ENCODE measurements at places on chromosomes 6 and 20.
A peak's percentile ranks its signal among the peaks of the same experiment; 100 is the strongest.

DNA sequence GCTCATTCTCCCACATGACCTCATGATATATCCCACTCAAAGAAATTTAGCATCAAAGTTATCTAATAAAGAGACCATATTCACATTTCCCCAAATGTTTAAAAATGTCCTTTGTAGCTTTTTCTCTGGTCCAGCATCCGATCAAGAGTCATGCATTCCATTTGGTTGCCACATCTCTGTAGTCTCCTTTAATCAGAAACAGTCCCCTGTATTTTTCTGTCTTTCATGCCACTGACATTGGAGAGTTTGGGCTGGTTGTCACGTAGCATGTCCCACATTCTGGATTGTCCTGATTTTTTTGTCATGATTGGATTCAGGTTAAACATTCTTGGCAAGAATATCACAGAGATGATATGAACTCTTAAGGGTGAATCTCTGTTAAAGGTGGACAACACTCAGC lies 55.7 kb downstream of the SNX5 start:
- peak; percentile 89 for DNase-seq

DNA sequence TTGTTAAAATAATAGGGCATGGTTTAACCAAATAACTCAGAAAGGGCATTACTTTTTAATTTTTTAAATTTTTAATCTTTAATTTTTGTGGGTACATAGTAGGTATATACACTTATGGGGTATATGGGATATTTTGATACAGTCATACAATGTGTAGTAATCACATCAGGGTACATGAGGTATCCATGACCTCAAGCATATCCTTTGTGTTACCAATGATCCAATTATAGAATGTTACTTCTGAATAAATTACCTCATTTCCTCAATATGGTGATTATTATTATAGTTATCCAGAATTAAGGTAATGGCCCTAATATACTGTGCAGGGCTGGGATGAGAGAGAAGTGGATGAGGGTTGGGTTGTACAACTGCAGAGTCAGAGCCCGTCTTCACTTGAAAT lies 45.1 kb upstream of the TMEM30A start:
- DNase-seq, result no peak

GRCh38 chr6:54260025-54260424 lies 48.2 kb upstream of the TINAG start:
- DNase-seq, result no peak

DNA sequence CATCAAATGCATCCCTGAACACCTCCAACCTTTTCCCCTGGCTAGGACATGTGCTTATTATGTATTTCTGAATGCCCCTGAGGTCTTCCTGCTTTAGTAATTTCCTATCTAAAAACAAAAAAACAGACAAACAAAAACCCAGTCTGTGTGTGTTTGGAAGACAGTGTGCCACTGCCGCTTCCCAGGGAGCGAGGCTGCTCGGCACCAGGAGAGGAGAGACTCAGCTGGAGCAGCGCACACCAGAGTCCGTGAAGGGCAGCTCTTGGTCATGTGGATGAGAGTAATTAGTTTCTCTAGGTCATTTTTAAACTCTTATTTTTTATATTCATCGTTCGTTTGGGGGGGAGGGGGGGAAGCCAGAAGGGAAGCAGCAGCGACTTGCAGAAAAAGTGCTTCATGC lies 10.0 kb upstream of the ANKRD60 start:
- DNase-seq, result no peak

GRCh38 chr6:149414009-149414408 lies 13.9 kb downstream of the SUMO4 start:
- no peak for DNase-seq

- DNase-seq, result peak; percentile 76
These were observed 101.1 kb downstream of the HIVEP1 start for GRCh38 chr6:12113190-12113577.

GRCh38 chr6:84539122-84539856 lies 225.1 kb downstream of the TBX18 start:
- DNase-seq, result no peak

DNA sequence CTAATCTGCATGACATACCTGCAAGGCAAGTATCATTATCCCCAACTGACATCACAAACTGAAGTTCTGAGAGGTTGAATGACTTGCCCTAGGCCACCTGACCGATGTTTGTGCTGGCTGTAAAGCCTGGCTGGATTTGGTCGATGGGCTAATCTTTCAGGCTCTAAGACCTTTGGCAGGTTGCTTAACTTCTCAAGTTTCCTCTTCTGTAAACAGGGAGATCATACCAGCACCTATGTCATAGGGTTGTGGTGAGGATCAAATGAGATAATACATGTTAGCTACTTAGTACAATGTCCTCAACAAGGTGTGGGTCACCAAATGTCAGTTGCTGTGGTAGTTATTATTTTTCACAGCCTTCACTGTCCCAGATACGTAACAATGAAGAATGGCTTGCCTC lies 14.2 kb downstream of the ANKRD66 start:
- DNase-seq, result no peak

- DNase-seq, result no peak
These were observed 3.2 kb downstream of the NKX2-2 start for GRCh38 chr20:21510414-21511384.

DNA sequence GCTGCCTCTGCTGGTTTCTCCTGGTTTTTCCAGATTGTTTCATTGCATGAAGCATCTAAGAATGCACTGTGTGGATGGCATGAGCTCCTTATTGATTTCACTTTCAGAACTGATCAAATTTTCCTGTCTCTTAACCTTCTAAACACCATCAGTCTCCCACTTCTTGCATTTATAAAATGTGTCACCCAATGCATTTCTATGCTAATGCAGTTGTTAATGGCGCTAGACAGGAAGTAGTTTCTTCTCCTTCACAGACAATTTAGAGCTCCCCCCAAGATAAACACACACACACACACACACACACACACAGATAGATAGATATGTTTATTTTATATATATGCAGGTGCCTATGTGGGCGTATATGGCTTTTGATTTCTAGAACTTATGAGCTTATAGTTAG lies 45.6 kb upstream of the FOXA2 start:
- no peak for DNase-seq

DNA sequence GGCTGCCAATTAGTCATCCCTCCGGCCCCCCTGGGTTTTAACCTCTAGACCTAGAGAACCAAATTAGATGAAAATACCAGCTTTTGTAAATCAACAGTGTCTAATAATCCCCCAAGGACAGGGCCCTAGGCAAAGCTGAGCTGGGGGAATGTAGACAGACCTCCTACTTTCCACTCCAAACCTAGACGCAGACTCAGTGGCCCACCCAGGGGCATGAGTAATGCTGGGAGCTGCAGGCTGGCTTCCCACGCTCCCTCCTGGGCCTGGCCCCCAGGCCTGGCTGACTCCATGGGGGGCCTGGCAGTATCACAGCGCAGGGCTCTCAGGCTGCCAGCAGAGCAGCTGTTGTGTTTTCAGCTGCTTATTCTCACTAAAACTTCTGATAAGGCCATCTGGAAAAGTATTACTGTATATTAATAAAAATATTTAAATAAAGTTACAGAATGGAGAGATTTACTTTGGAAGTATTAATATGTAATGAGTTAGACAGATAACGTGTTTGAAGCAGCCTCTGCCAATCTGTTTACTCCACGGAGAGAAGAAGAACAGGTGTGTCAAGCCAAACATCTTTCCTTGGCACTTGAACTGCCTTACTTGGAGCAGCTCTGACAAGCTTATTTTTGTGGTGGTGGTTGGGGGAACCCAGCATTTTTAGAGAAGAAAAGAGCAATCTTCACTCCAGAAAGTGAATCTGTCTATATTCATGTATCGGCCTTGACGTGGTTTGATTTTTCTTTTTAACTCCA lies 144.0 kb upstream of the AGPAT4 start:
- DNase-seq, result peak; percentile 99

DNA sequence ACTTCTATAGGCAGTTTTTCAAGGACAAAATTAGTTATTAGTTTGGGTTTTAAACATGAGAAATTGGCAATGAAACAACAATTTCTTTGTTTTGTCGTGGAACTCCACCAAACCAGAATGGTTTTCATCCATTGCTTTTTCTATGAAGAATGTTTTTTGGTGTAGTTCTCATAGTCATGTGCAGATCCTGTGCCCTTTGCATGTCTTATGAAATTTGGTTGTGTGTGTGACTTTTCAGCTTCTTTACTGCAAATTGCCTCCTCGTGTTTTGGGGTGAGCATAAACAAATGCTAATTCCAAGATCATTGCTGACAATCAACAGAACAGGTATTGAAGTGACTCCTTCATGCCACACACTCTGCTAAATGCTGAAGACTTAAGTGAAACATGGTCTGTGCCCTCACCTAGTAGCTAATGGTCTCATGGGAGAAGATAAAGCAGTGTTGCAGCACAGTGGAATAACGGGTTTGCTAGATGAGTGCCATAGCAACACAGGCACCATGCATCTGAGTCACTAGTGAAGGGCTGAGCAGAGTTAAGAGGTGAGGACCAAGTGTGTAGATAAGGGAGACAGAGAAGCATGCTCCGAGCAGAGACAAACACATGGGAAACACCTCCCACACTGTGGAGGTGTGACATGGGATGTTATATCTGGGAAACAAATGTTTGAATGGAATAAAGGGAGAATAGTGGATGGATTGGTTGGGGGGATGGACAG lies 120.0 kb downstream of the SLC16A10 start:
- no peak for DNase-seq

DNA sequence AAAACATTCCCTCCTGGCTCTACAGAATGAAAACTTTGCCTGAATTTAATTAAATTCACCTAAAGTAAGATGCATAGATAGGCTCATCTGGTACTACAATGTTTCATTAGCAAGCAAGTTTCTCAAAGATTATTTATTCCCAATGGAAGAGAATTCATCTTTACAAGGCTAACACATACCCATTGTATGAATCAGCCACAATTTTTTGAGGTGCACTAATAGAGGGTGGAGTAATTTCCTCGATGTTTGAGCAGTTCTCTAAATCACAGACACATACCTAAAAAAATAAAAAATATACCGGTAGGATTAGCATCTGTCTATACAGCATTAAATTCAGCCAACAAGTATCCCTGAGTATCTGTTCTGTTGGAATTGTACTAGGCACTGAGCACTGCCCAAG lies 32.7 kb downstream of the ROS1 start:
- DNase-seq, result no peak

DNA sequence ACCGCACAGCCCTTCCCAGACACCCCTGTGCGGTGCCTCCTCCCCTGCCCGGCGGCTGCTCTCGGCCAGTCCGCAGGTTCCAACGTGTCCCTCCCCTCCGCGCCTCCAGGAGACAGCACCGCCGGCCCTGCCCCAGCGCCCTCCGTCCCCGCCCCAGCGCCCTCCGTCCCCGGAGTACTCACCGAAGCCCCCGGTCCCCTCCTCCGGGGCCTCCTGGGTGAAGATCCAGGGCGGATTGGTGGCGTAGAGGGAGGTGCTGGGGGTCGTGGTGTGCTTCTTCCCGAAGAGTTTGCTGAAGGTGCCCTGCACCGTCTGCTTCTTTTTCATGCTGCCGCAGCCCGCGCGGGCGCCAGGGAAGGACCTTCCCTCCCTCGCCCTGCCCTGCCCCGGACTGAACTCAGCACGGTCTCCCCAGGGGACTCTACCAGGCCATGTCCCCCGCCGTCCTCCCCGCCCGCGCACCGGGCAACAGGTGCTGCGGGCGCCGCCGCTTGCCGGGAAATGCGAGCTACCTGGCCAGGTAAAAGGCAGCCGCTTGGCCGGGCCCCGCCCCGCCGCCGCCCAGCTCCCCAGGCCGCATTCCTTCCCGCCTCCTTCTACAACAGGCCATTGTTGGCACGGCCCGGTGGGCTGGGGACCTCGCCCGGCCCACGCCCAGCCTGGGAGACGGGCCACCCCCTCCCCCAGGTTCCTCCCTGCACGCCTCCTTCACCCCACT lies at the start of gene C6orf132:
Gene C6orf132, minus strand, starts transcription at position 503 of the 718 bp plus-strand sequence. Its CDS starts 176 bp downstream, at position 327.
- peak; percentile 48 for DNase-seq

DNA sequence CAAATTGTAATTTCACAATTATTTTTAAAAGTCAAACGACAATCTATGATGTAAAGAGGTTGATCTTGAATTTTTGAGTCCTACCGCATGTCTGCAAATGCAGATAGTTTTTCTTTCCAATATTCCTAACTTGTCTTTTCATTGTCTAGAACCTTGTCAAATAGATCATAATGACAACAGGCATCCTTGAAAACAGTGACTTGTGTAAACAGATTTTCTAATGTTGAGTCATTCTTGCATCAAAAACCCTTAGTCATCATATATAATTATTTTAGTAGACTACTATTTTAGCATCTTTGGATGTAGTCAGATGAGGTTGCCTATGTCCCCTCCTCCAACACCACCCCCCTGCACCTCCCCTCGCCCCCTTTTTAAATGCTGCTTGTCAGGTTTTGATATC lies 43.8 kb downstream of the BMP6 start:
- DNase-seq, result peak; percentile 46

- DNase-seq, result no peak
These were observed 189.4 kb downstream of the SLC16A10 start for GRCh38 chr6:111276736-111277135.

GRCh38 chr6:113668641-113669408 lies 188.3 kb upstream of the MARCKS start:
- DNase-seq, result no peak

- DNase-seq, result peak; percentile 37
These were observed 182.3 kb upstream of the CDYL start for GRCh38 chr6:4593951-4594350.

DNA sequence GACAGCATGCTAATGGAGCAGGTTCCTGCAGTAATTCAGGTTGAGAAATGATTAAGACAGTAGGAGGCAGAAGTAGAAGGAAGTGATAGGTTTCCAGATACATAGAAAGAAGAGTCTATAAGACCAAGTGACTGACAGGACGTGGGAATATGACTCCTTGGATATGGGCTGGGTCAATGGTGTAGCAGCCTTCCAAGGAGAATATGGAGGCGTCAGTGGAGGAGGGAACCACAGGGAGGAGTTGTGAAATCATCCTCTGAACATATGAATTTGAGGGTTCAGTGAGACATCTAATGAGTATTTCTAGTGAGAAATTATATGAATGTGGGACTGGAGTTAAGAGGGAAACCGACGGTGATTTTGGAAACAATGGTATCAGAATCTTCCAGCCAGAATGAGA lies 43.3 kb downstream of the NUDT3 start:
- no peak for DNase-seq

DNA sequence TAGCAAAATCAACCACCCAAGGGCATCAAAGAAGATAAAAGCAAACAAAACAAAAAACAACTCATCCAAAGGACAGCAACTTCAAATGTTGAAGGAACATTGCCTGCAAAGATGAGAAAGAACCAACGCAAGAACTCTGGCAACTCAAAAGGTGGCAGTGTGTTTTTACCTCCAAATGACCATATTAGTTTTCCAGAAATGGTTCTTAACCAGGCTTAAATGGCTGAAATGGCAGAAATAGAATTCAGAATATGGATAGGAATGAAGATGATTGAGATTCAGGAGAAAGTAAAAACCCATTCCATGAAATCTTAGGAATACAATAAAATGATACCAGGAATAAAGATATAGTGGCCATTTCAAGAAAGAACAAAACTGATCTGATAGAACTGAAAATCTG lies 9.8 kb upstream of the PI3 start:
- DNase-seq, result no peak

DNA sequence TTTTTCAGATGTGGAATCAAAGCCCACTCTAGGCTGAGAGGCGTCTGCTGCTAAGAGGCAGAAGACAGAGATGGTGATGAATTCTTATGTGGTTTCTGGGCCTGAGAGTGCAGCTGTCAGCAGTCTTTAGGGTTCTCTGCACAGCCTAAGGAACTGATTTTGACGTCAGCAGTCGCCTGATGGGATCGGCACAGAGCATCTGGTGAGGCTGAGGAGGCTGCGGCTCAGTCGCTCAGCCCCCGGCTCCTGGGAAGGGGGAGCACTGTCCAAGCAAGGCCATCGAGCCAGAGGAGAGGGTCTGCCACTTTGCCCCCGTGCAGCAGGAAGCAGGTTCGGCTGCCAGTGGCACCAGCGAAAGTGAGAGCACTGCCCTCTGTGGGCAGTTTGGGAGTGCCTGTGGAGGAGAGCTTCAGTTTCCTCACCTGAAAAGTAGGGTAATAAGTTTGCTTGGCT lies 92.5 kb downstream of the TCP11 start:
- peak; percentile 82 for DNase-seq
